ENCODE measurements at places on chromosomes 4 and X. TPM values are rescaled to one million over a fixed set of nuclear protein-coding genes. Genes with fewer than 3 reads are reported as not detected.

Gene CXCL11
- not detected for total RNA-seq

Gene REPS2
- total RNA-seq: 7.5 TPM

Gene NIPAL1
- total RNA-seq: not detected

Gene XPNPEP2
- 86.4 TPM for total RNA-seq

Gene DACH2
- total RNA-seq: not detected

Gene RENBP
- 1.1 TPM for total RNA-seq

All from cardiac ventricle fibroblast (primary cell).